Endothelial cell (in vitro differentiated cells): ENCODE measurements at places on chromosomes 12 and 14.

GRCh38 chr12:108296945-108297344 is 42.2 kb downstream of the CMKLR1 start:
- DNase-seq, result no peak

GRCh38 chr12:14479004-14479403 is 88.7 kb downstream of the PLBD1 start:
- no peak for DNase-seq

DNA sequence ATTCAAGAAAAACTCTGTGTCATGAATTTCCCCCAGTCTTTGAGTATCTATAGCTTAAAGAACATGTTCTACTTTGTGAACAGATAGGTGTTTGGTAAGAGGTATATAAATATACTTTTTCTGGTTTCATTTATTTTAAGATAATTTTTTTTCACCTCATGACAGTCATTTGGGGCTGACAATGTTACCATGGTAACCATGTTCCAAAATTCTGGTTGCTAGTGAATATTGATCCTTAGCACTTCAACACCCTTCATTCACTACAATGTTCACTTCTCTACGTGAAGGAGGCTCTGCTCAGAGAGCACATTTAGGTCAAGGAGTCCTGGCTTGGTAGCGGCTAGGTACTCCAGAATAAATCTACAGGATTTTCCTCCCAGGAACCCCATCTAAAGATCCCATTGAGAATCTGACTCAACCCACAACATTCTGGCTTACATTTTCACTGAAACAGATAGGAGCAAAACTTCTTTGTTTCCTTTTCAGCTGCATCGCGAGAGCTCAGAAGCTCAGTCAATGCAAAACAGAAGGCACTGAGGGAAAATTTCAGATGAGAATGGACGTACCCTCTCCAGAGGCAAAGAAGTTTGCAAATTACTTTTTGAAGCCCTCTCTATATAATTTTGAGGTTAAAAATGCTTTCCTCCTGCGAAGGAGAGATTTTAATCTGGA is 93.6 kb downstream of the ARF6 start:
- no peak for DNase-seq

GRCh38 chr14:51789596-51789995 is 70.8 kb upstream of the GNG2 start:
- DNase-seq, result no peak

DNA sequence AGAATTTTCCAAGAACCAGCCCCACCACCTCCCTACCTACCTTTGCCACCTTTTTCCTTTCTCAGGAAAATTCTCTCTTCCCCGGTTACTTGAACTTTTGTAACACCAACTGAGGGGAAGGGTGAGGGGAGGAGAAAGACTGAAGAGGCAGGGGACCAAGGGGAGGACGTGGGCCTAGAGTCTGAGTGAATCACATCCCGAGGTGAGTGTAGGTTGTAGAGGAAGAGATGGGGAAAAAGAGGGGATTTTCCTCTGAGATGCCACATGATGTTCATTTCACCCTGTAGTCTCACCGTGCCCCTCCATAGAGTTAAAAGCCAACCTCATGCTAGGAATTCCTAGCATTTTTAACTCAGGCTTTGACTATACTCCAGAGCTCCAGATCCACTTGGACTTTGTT is 311.8 kb downstream of the RPAP3 start:
- no peak for DNase-seq

GRCh38 chr12:76895796-76896195 is 17.0 kb upstream of the CSRP2 start:
- no peak for DNase-seq

GRCh38 chr14:105938959-105939358 is 412.6 kb downstream of the TMEM121 start:
- DNase-seq, result no peak

- DNase-seq, result no peak
Measured at GRCh38 chr12:132237772-132238487, 91.5 kb downstream of the GALNT9 start.

- DNase-seq, result no peak
Measured at GRCh38 chr14:33430414-33431035, 491.8 kb downstream of the NPAS3 start.
